Activated naive CD4-positive, alpha-beta T cell treated with anti-CD3 and anti-CD28 coated beads, Interleukin-2, amount 50 U/mL, for 72 hours (primary cell): ENCODE measurements at places on chromosomes 1 and 21. TPM values are rescaled to one million over a fixed set of nuclear protein-coding genes. Genes with fewer than 3 reads are reported as not detected.

GRCh38 chr1:159890390-159890789, 9.6 kb downstream of the CFAP45 start:
- DNase-seq, result no peak

DNA sequence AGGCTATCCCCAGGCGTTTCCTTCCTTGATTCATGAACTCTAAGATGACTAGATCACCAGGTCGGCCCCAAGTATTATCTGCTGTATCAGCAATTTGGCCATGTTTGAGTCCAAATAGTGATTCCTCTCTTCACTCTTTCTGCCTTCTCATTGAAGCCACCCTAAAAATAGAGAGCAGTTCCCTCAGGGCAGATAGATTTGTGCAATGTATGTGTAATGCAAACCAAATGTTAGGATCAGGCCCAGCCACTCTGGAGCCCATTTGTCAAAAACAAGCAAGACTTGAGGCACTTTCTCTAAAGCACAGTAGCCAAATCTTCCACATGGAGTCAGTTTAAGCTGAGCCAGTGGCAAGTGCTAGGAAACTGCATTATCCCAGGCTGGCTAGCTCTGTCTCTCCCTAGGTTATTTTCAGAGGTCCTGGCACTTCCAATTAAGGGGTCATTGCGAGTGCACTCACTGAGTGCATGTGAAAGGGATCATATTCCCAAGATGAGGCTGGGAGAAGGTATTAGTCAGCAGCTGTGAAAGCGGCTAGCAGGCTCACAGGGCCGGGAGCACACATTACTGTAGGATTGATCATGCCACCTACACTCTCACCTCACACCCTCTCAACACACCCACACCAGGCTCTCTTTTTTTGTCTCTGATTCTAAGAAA, 97.9 kb upstream of the RAB3GAP2 start:
- no peak for DNase-seq

Gene KCNQ4
- 0.73 TPM for total RNA-seq

DNA sequence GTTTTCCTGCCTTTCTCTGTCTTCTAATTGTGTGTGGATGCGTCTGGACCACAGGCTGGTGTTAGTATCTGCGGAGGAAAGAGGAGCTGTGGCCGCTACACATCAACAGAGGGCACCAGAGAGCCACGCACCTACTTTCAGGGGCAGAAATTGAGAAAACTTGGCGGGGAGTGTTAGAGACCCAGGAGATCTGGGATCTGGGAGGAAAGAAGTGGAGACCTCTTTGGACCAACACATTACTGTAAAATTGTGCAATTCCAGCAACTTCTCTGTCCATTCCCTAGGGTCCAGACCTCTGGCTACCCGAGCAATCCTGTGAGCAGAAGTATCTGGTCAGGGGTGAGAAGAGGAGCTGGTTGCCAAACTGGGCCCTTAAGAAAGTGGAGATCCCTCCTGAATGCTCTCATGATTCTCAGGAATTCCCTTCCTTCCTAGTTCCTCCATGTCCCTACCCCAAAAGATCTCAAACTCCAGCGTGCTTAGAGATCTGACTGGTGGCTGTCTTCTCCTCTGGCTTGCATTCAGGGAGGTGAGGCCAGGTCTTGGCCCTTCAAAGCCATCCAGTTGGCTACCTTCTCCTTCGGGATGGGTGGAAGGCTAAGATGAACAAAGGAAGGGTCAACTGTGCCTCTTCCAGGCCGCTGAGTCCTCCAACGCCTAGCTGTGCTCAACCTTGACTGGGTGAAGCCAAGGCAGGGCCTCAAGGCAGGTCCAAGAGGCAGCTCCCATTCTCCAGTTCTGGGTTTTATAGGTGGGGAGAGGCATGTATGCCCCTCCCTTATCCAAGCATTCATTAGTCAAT, 1.2 kb upstream of the KIRREL1 start:
- peak; percentile 56 for DNase-seq

DNA sequence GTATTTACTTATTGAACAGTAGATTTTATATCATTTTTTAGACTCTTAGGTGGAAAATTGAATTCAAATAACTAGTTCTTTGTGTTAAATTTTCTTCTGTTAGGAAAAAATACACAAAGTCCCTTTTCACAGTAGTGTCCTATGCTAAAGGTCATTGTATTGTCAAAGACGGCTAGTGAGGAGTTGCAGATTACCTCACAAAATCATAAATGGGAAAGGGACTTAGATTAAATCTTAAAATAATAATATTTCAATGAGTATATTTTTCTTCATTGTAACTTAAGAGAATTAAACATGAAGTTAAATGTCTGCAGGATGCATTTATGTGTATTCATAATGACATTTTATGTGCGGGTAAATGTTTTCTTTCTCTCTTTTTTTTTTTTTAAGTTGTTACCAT, 32.7 kb downstream of the LYPLAL1 start:
- DNase-seq, result no peak

Gene CRNN
- total RNA-seq, result not detected

- no peak for DNase-seq
Observed at GRCh38 chr1:116972674-116973030, 28.9 kb upstream of the CD101 start.
